Left forelimb (tissue), 1 donor: ENCODE measurements at places on chromosomes 16 and 17.
A peak's percentile ranks its signal among the peaks of the same experiment; 100 is the strongest.

GRCh38 chr16:21260870-21261791 is 17.0 kb downstream of the CRYM start:
- DNase-seq = no peak

DNA sequence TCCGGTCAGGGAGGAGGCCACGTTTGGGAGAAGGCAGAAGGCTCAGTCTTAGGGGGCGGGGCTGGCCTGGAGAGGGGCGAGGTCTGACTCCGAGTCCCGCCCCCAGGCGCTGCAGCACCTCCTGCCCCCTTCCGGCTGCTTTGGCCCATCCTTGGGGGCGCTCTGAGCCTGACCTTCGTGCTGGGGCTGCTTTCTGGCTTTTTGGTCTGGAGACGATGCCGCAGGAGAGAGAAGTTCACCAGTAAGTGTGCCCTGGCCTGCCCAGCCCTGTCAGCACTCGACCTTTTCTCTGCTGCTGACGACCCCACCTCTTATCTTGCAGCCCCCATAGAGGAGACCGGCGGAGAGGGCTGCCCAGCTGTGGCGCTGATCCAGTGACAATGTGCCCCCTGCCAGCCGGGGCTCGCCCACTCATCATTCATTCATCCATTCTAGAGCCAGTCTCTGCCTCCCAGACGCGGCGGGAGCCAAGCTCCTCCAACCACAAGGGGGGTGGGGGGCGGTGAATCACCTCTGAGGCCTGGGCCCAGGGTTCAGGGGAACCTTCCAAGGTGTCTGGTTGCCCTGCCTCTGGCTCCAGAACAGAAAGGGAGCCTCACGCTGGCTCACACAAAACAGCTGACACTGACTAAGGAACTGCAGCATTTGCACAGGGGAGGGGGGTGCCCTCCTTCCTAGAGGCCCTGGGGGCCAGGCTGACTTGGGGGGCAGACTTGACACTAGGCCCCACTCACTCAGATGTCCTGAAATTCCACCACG is 1.5 kb downstream of the TNFRSF12A start:
- DNase-seq = peak; percentile 84

DNA sequence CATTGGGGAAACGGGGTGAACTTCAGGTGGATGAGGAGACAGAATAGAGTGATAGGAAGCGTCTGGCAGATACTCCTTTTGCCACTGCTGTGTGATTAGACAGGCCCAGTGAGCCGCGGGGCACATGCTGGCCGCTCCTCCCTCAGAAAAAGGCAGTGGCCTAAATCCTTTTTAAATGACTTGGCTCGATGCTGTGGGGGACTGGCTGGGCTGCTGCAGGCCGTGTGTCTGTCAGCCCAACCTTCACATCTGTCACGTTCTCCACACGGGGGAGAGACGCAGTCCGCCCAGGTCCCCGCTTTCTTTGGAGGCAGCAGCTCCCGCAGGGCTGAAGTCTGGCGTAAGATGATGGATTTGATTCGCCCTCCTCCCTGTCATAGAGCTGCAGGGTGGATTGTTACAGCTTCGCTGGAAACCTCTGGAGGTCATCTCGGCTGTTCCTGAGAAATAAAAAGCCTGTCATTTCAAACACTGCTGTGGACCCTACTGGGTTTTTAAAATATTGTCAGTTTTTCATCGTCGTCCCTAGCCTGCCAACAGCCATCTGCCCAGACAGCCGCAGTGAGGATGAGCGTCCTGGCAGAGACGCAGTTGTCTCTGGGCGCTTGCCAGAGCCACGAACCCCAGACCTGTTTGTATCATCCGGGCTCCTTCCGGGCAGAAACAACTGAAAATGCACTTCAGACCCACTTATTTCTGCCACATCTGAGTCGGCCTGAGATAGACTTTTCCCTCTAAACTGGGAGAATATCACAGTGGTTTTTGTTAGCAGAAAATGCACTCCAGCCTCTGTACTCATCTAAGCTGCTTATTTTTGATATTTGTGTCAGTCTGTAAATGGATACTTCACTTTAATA is 7.0 kb upstream of the TMEM235 start:
- no peak for DNase-seq

DNA sequence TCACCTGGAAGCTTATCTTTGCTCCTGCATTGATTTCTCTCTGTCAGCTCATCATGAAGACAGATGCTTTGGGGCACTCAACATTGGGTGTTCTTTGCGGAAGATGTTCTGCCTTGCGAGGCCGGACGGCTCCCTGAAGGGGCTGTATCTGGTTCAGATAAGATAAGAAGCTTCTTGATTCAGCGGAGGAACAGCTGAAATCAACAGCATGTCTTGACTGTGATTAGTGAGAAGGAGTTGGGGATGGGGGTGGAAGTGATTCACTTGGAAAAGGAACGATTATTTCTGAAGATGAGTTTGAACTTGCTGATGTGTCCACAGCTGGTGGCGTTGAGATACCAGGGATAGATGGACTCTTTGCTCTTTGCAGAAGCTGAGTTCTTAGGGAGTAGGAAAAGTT is 126.9 kb upstream of the WSCD1 start:
- DNase-seq = no peak

- no peak for DNase-seq
Observed at GRCh38 chr16:3999479-4000325, 116.5 kb downstream of the ADCY9 start.

DNA sequence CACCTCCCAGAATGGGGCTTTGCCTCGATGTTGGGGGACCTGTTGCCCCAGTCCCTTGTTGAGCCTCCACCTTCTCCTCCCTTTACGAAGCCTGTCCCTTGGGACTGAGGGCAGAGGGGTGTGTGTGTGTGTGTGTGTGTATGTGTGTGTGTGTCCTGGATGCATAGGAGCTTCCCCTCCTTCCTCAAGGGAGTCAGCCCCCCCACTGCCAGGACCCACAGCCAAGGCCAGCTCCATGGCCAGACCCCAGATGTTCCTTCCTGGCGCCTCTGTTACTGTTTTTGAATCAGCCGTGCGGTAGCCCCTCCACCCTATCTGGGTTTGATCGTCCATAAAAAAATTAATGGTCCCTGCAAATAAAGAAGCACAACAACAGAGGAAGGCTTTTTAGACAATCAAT is 17.7 kb upstream of the DOK4 start:
- no peak for DNase-seq

DNA sequence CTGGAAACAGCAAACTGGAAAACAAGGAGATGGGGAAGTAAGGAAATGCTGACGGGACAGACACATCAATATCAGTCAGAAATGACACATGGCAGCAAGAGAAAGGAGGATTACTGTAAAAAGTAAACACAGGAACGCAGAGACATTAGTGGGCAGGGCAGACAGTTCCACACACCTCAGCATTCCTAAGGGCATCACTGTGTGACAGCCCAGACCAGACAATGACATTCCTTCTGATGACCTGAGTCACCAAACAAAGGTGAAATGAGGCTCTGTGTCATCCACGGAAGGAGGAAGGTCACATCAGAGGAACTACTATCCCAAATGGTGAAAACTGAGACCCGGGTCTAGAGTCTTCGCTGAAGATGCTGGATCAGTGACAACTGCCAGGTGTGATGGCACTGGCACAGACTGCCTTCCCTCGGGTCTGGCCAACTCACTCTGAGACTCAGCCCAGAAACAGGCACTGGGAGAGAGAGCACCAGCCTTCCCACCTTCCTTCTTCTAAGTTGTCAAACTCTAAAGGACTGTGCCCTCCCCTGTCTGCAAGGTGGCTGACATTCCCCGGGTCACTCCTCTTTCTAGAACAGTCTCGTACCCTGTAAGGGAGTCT is 36.7 kb downstream of the TK2 start:
- peak; percentile 28 for DNase-seq

DNA sequence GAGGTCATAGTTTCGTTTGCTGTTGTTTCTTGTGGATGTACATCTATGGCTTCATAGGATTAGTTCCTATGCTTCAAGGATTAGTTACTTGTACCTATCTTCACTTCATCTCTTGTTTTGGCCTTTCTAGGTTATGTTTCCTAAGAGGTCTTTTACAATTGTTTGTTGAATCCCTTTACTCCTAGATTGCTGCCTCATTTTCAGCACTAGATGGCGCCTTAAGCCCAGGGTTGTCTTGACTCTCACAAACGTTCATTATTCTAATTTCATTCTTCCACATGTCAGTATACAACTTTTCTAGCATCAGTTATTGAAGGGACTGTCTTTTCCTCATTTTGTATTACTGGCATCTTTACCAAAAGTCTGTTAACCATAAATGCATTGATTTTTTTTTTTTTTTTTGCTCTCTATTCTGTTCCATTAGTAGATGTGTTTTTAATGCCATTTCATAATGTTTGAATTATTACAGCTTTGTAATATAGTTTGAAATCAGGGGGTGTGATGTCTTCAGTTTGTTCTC is 45.0 kb upstream of the NACA2 start:
- no peak for DNase-seq

DNA sequence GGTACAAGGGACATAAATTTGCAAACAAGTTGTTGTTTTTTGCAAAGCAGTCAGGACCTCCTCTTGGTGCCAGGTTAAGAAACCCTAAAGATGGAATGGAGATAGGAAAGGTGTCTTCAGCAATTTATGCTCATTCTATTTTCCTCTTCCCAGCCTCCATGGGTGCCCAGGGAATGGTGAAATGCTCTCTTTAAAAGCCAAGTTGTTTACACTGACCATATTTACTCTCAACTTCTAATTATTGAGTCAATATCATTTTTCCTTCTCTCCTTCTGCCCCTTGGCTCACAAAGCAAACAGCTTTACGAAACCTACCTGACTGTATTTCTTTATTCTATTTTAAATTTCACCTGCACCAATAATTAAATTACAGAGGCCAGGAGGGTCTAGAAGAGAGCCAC is 138.5 kb upstream of the IRX3 start:
- no peak for DNase-seq

DNA sequence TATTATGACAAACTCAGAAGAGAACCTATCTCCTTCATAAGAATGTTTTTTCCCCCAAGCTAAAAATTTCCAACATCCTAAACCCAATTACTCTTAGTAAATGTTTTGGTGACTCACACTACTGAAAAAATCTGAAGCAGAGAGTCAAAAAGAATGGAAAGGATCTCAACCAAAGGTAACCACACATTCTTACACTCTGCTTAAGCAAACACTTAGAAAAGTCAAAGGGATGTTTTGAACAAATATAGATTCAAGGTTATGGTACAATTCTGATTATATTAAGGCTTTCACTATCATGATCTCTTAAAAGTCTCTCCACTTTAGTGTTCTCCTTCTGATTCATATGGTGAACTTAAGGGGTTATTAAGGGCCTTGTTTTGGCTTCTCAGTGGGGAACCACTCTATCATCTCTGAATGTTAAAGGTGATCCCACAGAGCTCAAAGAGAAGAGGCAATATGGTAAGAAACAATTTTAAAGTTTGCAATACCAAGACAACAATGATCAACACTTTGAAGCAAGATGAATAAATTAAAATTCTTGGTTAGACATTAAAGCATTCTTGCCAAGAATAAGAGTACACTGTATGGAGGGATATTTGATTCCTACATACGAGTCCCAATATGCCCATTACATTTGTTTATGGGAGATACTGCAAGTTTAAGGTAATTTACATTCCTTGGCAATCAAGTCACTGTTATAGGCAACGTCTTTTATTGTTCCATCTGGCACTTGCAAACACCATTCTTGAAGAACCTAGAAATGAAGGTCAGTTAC is 69.2 kb downstream of the CDC27 start:
- no peak for DNase-seq

DNA sequence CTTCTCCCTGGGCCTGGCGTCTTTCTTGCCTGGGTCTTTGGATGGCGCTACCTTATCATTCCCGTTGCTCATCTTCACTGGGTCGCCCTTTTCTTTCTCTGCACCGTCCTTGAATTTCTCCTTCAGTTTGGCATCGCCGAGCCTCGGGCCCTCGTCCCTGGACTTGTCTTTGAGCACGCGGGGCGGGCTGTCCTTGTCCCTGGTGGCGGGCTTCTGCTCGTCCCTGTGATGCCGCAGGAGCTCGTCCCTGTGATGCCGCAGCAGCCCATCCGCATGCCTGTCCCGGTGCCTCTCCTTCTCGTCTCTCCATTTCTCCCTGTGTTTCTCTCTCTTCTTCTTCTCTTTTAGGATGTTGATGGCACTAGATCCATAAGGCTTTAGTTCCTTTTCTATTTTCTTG is 64.3 kb downstream of the ZNF778 start:
- no peak for DNase-seq

GRCh38 chr16:71594000-71594646 is 17.2 kb upstream of the TAT start:
- no peak for DNase-seq

DNA sequence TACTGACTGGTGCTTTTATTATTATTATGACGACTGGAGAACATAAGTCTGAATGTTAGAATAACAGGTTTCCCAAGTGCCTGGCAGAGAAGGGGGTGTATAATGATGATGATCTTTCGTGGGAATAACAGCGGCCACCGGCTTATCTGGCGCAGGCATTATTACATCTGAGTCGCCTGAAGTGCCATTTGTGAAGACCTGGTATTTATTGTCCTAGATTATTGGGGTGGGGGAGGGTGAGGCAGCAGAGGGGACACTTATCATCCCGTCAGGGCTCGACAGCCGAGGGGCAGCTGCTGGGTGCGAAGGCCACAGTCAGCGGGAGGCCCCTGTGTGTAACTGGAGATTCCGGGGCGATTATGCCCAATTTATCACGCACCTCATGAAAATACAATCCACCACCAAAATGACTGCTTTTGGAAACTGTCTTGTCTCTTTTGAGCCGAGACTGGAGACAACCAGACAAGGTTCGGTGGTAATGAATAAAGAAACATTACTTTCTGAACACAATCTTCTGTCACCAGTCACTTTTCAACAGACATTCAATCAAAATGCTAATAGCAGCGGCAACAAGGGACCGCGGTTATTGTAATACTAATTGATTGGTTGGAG is 199.3 kb downstream of the CCDC182 start:
- no peak for DNase-seq

DNA sequence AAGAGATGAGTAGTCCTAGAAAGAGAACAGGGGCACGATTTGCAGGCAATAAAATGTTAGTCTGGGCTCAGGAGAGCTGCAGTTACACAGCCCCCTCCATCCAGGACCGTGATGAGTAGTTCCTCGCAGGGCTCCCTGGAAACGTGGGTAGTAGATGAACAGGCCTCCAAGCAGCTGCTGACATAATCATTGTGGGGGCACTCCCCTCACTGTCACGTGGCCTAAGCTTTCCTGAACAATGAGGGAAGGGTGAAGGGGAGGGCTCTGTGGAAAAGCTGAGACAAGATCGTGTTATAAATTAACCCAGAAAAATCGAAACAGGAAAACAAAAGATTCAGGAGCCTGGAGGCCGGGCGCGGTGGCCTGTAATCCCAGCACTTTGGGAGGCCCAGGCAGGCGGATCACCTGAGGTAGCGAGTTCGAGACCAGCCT is 1.3 kb upstream of the PER1 start:
- DNase-seq = peak; percentile 88

DNA sequence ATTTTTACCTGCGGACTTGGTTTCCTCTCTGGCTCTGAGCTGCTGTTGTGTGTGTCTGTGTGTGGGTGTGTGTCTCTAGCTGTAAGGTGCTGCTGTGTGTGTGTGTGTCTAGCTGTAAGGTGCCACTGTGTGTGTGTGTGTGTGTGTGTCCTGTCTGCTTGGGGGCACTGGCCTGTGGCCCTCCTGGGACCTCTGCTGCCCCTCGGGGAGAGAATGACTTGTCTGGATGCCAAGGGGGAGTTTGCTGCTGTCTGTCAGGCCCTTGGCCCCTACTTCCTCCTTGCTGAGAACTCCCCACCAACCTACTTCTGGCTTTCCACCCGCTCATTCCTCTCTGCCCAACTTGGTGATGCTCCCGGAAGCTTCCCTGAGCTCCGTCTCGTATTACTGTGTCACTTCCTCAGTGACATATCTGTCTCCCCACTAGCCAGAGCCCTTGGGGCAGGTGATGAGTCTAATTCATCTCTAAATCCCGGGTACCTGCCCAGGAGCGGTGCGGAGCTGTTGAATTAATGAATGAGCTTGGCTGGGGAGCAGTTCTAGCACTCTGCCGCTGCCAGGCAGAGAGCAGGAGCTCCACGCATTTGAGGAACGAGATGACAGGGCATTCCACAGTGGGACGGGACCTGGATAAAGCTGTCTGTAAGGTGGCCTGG is 3.5 kb upstream of the LASP1NB start:
- DNase-seq = no peak
